ENCODE measurements at places on chromosomes 13 and 19.

- DNase-seq, result no peak
Observed at GRCh38 chr13:41268764-41269163, 5.4 kb upstream of the MTRF1 start.

- no peak for DNase-seq
Observed at GRCh38 chr19:31270897-31271296, 78.3 kb downstream of the TSHZ3 start.

GRCh38 chr19:11480715-11481533 lies at the start of gene ELAVL3:
TSS of gene ELAVL3 (minus strand) at chr19:11481046. CDS start at chr19:11480608, 438 bp downstream.
- DNase-seq, result no peak

GRCh38 chr19:4115818-4116385 lies 8.0 kb downstream of the MAP2K2 start:
- no peak for DNase-seq

DNA sequence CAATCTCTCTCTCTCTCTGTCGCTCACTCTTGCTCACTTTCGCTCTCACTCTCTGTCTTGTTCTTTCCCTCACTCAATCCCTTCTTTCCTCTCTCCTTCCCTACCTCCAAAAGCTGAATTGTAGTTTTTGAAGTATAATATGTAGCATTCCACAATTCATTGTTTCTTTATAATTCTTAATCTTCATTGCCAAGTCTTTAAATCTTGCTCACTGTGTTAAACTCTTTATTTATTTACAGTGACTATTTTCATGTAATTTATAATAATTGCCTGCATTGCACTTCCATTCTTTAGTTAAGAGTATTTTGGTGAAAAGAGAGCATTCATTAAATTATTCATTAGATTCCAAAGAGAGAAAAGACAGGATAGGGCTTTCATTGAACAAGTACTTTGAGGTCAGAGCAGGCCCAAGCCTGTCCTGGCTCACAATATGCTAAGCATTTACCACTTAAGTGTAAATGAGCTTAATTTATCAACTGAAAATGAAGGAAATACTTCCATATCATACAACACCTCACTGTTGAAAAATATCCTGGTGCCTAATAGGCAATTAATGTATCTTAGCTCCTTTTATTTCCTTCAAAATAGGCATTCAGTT lies 257.4 kb upstream of the SLITRK1 start:
- DNase-seq, result no peak

DNA sequence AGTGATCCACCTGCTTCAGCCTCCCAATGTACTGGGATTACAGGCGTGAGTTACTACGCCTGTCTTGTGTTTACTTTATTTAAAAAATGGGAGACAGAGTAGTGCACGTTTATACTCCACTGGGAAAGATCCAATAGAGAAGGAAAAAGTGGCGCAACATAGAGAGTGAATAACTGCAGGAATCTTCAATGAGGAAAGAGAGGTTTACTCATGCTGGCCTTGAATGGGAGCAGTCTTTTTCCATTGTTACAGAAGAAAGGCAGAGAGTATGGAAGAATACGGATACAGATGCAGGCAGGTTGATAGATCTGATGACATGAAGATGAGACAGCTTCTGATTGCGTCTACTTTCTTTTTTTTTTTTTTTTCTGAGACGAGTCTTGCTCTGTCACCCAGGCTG lies 4.6 kb upstream of the WDFY2 start:
- DNase-seq, result no peak

DNA sequence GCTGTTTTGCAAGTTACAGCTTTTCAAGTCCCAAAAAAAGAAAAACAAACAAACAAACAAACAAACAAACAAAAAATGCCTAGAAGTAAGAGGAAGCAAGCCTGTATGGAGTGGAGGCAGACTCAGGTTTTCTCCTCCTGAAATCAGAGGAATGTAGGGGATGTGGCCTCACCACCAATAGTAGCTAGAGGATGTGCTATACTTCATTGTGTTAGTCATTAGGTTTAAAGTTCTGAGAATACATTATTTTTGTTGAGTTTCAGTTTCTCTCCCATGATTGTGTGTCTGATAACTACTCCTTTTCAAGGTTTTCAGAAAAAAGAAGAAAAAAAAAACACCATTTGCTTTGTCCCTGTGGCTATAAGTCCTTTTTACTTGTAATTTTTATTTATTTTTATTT lies 524.5 kb downstream of the GPC6 start:
- DNase-seq, result no peak

DNA sequence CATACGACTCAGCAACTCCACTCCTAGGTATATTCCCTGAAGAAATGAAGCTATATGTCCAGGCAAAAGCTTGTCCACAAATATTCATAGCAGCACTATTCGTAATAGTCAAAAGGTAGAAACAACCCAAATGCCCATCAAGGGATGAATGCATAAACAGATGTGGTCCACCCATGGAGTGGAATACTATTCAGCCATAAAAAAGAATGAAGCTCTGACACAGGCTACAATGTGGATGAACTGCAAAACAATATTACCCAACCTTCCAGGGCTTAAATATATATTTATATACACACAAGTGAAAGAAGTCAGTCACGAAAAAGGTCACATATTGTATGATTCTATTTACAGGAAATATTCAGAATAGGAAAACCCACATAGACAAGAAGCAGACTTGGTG lies 19.7 kb downstream of the RFX2 start:
- no peak for DNase-seq

DNA sequence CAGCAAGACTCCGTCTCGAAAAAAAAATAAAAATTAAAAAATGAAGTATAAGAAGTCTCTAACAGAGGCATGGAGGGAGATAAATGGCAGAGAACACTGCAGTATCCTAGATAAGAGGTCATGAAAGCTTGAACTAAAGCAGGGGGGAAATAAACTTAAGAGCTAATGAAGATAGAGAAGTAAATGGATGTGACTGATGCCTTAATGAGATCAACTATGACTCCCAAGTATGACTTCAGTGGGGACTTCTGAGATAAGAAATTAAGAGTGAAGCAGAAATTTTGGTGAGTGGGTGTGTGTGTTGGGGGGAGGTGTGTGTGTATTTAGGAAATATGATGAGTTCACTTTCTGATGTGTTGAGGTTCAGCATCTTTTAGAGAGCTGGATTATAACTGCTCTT lies 55.1 kb downstream of the DIAPH3 start:
- no peak for DNase-seq

DNA sequence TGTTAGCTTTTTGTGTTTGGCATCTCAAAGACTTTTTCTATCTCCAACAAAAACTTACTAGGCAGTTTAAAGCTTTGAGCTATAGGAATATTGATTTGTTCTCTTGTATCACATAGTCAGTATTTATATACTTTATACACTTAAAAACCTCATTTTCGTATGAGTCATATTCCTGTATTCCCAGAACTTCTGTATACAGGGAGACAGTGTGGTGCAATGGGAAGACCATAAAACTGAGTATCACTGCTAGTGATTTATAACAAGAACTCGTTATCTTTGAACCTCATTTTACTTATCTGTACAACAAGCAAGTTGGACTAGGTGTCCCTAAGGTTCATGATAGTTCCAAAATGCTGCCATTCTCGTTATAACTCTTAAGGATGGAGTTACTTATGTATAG lies 6.3 kb downstream of the GPR180 start:
- DNase-seq, result no peak

- peak; percentile 47 for DNase-seq
Observed at GRCh38 chr19:1401138-1401888, at the start of gene GAMT. TSS of gene GAMT (minus strand) at chr19:1401542. CDS start at chr19:1401476, 66 bp downstream.

DNA sequence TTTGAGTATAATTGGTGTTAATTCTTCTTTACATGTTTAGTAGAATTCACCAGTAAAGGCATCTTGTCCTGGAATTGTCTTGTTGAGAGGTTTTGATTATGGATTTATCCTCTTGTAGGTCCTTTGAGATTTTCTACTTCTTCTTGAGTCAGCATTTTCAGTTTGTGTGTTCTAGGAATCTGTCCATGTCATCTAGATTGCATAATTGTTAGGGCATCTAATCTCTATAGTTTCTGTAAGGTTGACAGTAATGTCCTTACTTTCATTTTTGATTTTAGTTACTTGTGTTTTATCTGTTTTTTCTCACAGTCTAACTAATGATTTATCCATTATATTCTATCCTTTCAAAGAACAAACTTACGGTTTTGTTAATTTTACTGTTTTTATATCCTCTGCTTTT lies 492.0 kb downstream of the FGF9 start:
- no peak for DNase-seq

GRCh38 chr13:53241891-53242348 lies 213.3 kb downstream of the OLFM4 start:
- no peak for DNase-seq

GRCh38 chr19:53532362-53532761 lies 5.6 kb upstream of the ZNF331 start:
- no peak for DNase-seq

GRCh38 chr19:8702350-8702749 lies 3.8 kb upstream of the ACTL9 start:
- DNase-seq, result peak; percentile 20
